Activated T-cell treated with anti-CD3 and anti-CD28 coated beads for 4 hours (primary cell): ENCODE measurements at places on chromosomes 5 and 9.

DNA sequence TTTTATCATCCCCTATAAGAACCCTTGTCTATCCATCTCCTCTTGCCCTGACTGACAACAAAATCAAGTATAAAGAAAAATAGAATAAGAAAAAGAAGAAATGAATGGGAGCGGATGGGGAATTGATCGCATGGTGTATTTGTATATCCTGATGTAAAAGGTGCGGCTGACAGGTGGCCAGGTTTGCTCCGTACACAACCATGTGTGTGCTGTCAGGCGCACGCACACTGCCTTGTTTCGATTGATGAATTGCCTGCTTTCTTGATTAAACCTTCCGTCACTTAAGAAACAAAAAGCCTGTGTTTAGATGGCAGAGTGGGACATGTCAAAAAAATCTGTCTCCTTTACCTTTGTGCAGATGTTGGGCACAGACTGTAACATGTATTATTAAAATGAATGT, 102.6 kb downstream of the MVB12B start:
- no peak for DNase-seq

DNA sequence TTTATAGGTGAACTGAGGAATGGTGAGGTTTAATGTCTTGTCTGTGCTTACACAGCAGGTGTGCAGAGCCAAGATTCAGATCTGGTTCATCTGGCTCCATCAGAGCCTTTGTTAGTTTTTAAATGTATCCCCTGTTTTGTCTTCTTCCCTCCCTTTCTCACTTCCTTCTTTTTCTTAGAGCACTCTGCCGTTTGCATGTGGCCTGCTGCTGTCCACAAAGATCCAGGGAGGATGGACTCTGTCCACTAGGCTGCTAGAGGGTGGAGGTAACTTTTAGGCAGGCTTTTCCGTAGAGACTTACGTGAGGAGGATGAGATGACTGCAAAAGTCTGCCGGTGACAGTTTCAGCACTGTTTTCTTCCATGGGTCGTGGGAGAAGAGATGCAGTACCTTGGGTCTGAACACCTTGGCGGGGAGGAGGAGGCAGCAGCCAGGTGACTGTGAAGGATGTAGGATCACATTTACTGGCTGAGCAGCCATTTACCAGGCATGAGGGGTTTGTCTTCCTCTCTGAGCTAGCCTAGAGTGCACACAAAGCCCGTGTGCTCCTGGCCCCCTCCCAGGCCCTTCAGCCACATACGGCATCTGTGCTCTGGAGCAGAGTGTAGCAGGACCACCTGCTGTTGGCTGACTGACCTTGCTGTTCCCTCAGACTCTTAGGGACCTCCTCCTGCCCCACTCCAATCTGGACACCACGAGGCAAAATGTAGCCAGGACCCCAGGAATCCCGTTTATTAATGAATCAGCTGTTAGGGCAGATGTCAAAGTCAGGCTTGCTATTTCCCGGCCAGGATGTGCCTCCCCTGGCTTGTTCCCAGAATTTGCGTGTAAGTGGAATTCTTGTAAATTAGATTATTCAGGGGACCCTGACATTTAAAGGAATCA, 1.8 kb downstream of the NTMT1 start:
- DNase-seq, result no peak

DNA sequence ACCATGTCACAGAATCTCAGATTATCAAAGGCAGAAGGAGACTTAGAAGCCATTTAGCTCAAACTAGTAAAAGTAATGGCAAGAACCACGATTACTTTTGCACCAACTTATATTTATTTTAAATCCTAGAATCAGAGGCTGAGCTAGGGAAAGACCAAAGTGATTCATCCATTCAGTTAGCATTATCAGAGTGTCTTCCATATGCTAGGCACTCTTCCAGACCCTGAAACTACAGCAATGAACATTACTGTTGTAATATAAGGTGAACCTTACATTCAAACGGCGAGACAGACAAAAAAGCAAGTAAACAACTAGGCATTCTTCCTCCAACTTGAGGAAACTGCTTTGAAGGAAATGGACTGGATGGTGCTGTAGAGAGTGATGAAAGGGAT, 7.9 kb downstream of the PDE6A start:
- DNase-seq, result no peak

DNA sequence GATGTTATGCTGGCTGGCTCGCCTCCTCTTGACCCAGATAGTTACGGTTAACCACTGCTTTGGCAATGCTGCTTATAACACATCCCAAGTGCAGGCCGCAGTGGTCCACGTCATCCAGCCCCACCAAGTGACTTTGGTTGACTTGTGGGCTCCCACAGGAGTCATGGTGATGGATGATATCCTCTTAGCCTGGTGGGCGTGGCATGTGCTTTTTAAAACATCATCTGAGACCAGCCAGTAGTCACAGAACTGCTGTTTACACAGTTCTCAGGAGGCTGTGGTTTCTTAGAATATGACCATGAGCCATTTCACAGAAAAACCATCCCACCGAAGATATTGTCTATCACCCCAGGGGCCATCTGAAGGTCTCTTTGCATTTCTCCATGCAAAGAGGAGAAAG, 216.9 kb downstream of the SH3GL2 start:
- DNase-seq, result no peak

GRCh38 chr5:152649609-152650008, 244.5 kb upstream of the NMUR2 start:
- DNase-seq, result no peak

- no peak for DNase-seq
These were observed 3.1 kb downstream of the RNF38 start for GRCh38 chr9:36396985-36397384.

DNA sequence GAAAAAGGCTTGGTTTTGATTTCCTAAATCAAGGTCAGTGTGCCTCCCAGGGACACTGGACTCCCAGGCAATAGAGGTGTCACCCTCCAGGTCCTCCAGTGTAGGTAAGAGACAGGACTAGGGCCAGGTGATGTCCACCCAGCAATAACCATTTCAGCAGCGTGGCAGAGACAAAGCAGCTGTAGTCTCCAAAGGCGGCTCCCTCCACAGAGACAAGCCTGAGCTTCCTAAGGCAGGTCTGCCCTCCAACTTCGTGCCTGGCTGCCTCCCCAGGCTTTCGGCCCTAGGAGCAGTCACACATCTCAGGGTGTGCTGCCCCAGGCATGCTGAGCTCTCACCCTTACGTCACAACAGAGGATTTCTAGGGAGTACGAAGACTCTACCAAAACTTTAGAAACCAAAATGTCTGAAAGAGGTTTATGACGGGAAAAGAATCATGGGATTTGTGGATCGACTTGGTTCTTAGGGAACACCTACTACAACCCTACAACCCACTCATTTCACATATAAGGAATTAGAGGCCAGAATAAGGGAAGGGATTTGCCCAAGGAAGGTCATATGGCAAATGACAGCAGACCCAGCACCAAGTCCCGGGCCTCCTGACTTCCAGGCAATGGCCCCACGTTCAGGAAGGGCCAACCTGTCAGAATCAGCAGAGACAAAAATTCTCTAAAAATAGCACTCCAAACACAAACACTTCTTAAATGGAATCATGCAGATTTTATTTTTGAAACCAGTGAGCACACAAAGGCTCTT, 105.5 kb downstream of the KLHL3 start:
- DNase-seq, result no peak

DNA sequence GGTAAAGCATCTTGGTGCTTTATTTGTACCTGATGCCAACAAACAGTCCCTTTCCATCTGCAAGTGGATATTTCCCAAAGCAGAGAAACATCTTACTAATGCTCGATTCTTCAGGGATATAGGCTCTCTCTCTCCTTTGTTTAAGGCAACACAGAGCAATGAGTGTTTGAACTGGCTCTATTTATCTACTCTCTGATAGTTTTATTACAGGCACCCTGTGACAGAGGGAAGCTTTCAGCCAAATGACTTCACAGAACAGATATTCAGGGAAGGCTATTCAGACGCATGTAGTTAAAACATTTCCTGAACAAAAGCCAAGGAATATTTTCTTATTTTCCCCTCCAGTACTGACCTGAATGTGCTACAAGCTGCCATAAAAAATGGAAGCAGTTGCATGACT, 141.8 kb downstream of the YIPF5 start:
- no peak for DNase-seq

DNA sequence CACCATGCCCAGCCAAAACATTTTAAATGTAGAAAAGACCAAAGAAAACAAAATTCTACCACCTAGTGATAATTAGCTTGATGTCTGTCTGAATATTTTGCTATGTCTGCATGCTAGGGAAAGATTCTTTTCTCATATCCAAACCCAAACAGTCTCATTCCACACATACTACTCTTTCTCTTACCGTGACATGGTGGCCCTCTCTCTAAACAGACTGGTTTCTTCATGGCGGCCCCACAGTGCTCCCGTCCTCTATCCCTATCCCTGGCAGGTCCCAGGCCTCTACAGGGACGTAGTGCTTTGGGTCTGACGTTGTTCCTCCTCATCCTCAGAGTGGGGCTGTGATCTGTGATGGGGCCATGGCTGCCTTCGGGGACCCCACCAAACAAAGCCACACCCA, 8.1 kb downstream of the CORO2A start:
- no peak for DNase-seq

DNA sequence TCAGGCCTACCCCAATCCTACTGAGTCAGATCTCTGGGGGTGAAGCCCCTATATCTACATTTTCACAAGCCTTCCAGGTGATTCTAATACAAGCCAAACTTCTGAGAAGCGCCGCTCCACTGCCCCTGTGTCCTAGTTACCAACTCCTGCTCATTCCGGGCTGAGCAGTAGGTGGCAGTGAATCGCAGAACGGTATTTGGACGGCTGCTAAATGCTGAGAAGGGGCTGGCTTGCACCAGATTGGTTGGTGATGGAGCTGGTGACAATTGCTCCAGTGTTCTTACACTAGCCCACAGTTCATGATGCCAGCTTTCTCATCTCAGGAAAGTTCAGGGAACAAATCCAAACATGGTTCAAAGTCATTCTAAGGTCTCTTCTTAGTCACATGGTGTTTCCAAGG, 31.1 kb upstream of the FGF1 start:
- no peak for DNase-seq

- DNase-seq, result no peak
These were observed 5.5 kb downstream of the PCDH1 start for GRCh38 chr5:141872496-141873356.

DNA sequence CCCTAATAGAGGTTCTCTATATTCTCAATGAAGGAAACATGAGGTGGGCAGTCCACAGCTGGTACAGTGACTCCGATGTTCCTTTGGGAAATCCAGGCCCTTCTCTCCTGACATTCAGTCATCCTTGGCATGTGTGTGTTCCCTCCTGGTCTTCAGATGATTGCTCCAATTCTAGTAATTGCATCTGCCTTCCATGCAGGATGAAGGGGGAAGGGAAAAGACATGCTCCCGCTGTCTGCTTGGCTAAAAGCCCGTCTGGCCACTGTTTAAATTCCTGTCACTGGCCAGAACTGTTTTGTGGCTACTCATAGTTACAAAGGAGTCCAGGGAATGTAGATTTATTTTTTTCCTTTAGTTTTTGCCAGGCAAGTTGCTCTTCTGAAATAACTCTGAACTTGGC, 65.0 kb downstream of the MAST4 start:
- no peak for DNase-seq

GRCh38 chr9:137077758-137078693, 709 bp downstream of the UAP1L1 start:
- no peak for DNase-seq

GRCh38 chr5:53733853-53734252, 173.4 kb downstream of the NDUFS4 start:
- DNase-seq, result no peak

DNA sequence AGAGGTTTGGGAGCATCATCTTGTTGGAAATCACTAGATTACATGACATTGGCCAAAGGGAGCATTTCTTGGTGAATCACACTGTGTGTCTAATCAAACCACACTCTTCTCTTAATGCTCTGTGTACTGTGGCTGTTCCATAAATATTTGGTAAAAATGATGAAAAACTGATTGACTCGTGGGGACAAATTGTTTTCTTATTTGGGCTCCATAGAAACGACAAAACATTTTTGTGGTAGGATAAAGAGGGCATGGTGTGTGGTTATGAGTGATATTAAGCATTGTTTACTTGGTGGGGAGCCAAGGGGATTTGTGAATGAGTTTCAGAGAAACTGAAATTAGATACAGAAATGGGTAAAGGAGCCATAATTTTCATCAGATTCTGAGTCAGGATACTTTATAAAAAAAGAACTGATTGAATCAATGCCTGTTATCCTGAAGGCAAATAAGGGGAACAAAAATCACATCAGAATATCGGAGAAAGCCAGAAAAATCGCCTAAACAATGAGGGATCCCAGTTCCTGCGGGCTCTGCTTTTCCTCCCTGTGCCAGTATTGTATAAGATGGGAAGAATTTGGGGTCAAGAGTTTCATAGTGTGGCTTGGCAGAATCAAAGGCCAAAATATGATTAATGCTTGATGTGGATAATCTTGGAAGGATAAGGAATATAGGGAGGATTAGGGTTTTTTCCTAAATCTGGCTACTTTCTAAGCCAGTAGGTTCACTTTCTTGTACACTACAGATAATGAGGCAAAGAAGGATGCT, 33.3 kb downstream of the FBXL7 start:
- DNase-seq, result no peak

GRCh38 chr5:126911986-126912385, 118.4 kb downstream of the MARCHF3 start:
- no peak for DNase-seq

DNA sequence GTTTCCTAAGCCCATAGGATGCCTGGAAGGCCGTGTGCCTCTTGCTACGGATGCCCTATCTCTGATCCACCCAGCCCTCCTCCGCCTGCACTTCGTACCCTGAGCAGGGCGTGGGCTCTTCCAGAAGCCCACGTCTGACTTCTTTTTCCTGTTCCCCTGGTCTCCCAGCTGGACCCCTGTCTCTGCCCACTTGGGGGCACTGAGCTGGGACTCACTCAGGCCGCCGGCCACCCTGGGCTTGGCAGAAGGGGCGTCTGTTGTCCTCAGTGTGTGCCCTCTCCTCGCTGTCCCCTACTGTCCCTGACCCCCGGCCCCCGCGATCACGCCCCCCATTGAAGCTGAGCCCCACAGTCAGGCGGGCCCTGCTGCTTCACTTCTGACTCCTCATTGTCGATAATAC, 22.0 kb upstream of the RXRA start:
- no peak for DNase-seq

GRCh38 chr9:81664638-81665222, 24.6 kb downstream of the TLE1 start:
- DNase-seq, result no peak

GRCh38 chr5:102759700-102760099, 4.6 kb downstream of the PAM start:
- DNase-seq, result no peak

GRCh38 chr5:96663608-96664007, 1.4 kb downstream of the CAST start:
- DNase-seq, result no peak

- DNase-seq, result no peak
These were observed 7.0 kb upstream of the SLC9A3 start for GRCh38 chr5:531101-531748.

- peak; percentile 5 for DNase-seq
These were observed 617 bp downstream of the PPP6C start for GRCh38 chr9:125189011-125189360.
